ENCODE measurements at places on chromosomes 5 and 9.

- DNase-seq, result no peak
Measured at GRCh38 chr5:124179819-124180218, 566.6 kb downstream of the ZNF608 start.

GRCh38 chr9:16031971-16032370 is 479.1 kb downstream of the CCDC171 start:
- DNase-seq, result no peak

DNA sequence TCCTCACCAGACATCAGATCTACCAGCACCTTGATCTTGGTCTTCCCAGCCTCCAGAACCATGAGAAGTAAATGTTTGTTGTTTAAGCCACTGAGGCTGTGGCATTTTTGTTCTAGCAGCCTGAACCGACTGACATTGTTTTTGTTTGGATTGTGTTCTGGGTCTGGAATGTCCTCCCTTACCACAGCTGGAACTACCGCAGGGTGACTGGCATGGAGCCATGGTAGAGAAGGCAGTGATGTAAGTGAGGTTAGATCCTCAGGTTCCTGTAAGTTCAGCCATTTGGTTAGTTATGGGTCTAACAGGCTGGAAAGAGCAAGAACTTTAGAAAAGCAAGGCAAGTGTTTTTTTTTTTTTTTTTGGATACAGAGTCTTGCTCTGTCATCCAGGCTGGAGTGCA is 209.3 kb downstream of the DAB2IP start:
- DNase-seq, result no peak

- no peak for DNase-seq
Measured at GRCh38 chr9:99509900-99510535, 287.9 kb downstream of the SEC61B start.

DNA sequence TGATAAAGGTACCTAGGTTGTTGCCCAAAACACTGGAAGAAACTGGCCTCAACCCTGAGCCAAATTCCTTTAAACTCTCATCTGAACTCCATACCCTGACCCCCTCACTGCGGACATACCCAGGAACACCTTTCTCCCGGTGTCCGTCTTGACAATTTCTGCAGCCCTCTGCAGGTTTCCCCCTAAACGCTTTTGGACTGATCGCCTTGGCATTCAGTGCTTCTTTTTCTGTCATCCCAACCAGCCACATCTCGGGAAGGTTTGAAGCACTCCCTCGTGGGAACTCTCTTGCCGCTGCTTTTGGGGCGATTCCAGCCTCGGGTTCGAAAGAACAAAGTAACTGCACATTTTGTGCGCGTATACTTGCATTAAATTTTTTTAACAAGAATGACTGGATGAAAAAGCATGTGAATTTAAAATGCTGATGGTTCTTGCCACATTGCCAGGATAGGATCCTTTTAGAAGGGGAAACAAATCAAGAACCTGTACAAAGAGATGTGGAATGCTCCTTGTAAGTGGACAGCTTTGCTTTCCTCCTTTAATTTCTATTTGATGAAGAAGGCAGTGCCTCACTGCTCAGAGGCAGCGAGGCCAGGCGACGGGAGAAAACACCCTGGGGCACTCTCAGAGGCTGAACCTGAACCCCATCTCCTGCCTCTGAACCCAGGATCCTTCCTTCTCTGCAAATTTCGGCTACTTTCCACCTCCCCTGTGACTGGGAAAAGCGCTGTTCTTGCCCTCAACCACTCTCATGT is 615 bp downstream of the PSMD5 start:
- no peak for DNase-seq

- DNase-seq, result no peak
Measured at GRCh38 chr5:11047030-11047429, 286.0 kb upstream of the DAP start.

GRCh38 chr5:30113542-30113941 is 1079.9 kb upstream of the CDH6 start:
- DNase-seq, result no peak

- DNase-seq, result no peak
Measured at GRCh38 chr5:113373426-113373825, 61.4 kb downstream of the TSSK1B start.

DNA sequence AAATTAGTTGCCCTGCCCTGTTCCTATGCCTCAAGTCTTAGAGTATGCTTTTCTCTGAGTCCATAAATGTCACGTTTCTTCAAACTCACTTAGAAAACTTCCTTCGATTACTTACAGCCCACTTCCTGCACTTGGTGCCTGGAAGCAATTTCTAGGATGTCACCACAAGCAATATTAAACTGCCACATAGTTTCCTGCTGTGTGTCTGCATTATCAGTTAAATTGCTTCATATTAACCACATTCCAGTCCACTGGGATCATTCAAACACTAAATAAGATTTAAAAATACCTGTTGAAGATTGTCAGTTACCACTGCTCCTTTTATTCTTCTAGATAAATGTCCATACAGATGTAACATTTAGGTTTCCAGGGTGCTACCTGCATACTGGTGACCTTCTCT is 4.1 kb downstream of the DENND1A start:
- DNase-seq, result no peak

DNA sequence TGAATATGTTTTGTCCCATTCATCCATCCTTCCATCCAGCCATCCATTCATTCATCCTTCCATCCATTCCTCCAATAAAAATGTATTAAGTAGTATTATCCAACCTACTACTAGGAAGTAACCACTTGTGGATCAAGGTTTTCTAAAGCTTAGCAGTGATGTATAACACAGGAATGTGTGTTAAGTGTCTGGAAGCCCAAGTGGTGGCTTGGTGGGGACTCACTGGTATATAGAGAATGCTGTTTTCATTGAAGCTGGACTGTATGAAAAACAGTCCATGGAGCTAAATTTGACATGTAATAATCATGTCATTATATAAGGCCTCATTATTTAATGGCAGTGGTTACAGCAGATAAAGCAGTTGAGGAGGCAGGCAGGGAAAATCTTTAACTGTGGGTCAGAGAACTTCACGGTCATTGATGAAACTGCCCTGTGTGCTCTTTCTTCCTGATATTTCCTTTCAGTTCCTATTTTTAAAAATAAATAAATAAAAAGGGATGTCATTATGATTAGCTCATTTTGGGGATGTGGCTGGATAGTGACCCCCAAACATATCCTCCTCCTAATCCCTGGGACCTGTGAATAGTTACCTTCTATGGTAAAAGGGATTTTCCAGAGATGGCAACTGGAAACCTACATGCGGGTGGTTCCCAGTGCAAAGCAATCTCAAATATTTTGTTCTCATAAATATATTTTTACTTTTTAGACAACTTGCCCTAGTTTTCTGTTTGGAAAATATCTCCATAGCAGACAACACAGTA is 82.3 kb downstream of the DAPK1 start:
- no peak for DNase-seq

DNA sequence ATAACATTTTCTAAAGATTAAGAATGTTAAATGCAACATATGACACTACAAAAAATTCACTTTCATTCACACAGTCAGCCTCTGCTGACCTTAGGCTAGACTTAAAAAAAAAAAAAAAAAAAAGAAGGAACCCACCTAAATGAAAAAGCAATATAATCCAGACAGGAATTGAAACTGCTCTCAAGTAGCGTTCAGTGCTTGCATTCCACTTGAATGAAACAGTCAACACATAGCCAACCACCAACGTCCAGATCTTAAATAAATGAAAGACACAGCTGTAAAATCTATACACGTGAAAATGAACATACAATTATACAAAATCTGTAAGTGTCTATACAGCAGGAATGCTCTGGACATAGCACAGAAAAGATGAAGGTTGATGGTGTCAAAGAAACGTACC is 11.4 kb downstream of the TMEM245 start:
- DNase-seq, result no peak

GRCh38 chr5:53090229-53090628 is 19.3 kb downstream of the MOCS2 start:
- no peak for DNase-seq

- DNase-seq, result peak; percentile 92
Measured at GRCh38 chr5:73280821-73281746, 108.1 kb downstream of the TMEM174 start.

DNA sequence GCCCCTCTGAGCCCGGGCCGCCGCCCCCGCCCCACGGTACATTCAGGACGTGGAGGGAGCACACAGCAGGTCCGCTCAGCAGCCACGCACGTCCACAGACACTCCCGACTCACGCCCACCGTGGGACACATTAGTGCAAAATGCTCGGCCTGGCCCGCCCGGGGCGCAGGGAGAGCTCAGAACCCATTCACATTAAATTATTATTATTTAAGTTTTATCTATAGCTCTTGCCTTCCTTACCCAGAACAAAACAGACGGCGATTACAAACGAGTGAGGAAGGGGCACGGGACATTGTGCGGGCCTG is 47.5 kb upstream of the UBAC1 start:
- no peak for DNase-seq

GRCh38 chr5:861442-862366 is 10.9 kb upstream of the ZDHHC11 start:
- DNase-seq, result no peak

- DNase-seq, result no peak
Measured at GRCh38 chr9:127081250-127082185, 40.9 kb downstream of the ANGPTL2 start.

- DNase-seq, result no peak
Measured at GRCh38 chr9:72353455-72354116, 11.4 kb downstream of the ZFAND5 start.

GRCh38 chr9:127569886-127570401 is 42.1 kb upstream of the STXBP1 start:
- DNase-seq, result peak; percentile 61

- DNase-seq, result no peak
Measured at GRCh38 chr5:63700241-63700640, 262.0 kb downstream of the HTR1A start.

- DNase-seq, result no peak
Measured at GRCh38 chr5:14452685-14453454, 128.7 kb upstream of the OTULINL start.

DNA sequence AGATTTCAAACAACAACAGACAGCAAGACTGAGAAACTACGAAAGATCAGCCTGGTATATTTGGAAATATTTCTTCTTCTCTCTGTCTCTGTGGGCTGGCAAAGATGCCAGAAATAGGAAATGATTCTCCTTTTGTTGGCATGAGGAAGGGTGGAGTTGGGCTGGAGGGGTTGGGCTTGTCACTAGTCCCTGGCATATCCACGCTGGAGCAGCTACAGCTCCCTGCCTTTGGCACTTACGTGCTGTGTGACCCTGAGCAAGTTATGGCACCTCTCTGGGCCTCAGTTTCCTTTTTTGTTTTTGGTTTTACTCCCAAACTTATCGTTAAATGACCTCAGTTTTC is 354 bp upstream of the KCNMB1 start:
- DNase-seq, result no peak

DNA sequence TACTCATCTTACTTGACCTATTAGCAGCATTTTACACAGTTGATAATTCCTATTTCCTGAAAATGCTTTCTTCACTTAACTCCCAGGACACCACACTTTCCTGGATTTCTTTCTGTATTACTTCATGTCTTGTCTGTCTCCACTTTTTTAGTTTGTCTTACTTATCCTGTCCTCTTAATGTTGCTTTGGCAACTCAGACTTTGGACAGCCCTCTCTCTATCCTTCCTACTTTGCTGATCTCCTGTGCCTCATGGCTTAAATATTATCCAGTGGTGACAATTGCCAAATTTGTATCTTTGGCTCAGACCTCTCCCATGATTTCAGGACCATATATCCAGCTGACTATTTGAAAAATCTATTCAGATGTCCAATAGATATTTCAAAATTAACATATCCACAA is 39.8 kb upstream of the NUDT12 start:
- DNase-seq, result no peak

DNA sequence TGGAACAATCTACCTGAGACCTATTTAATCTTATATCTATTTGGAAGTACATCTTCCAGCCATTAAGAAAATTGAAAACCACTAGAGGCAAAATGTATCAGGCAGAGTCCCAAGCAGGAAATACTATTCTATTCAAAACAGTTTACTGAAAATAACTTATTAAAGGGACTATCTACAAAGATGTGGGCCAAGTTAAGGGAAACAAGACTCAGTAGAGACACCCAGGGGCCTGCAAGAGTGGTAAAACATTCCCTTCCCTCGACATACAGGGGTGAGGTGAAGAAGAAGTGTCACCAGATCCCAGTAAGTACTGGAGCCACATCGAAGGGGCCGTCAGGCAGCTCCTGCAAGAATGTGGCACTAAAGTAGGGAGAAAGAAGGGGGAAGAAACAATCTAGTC is 12.1 kb upstream of the NRG2 start:
- no peak for DNase-seq

DNA sequence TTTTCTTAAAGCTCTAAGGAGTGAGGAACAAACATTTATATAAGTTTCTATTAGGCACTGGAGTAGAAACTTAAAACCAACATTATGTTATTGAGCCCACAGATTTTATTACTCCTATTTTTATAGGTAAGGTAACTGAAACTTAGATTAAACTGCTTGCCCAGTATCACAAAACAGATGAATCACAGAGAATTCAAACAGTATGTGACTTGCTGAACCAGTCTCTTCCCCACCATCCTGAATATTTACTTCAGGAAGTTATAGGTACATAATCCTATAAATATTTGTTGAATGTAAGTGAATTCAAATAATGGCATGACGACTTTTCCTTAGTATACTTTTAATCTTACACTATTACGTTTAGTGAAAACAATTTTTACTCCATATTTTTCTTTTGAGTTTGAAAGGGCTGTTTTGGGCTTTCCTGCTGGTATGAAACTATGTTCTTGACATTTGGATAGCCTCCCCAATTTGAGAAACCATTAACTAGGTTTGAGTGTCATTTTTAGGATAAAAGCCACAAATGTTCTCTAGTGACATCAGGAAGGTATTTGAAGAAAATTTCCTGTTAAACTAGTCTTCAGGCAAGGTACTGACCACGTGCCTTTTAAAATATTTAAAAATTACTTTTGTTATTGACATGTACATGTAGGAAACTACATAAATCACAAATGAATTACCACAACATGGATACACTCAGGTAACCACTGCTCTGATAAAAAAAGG is 39.3 kb downstream of the PRRC1 start:
- no peak for DNase-seq

- DNase-seq, result no peak
Measured at GRCh38 chr5:141519605-141520565, 31.0 kb downstream of the PCDHGC5 start.

GRCh38 chr9:80842389-80842788 is 847.0 kb downstream of the TLE1 start:
- no peak for DNase-seq

GRCh38 chr9:16611001-16611400 is 259.5 kb downstream of the BNC2 start:
- DNase-seq, result no peak

GRCh38 chr5:45402804-45403455 is 293.2 kb downstream of the HCN1 start:
- no peak for DNase-seq

- no peak for DNase-seq
Measured at GRCh38 chr9:134396258-134396742, 70.0 kb downstream of the RXRA start.
